Central memory CD8-positive, alpha-beta T cell (primary cell): ENCODE measurements at places on chromosomes 6 and 20.
A peak's percentile ranks its signal among the peaks of the same experiment; 100 is the strongest.

- H3K4me1 ChIP-seq = peaks cover 43% of the 10 kb centered on the region
- peak overlapping the region; percentile 95 for H3K4me3 ChIP-seq
- no peak for DNase-seq
- H3K27me3 ChIP-seq = no peaks in the 10 kb centered on the region
- H3K36me3 ChIP-seq = peaks cover 38% of the 10 kb centered on the region
Measured at GRCh38 chr6:159727717-159728445, 575 bp downstream of the WTAP start.

DNA sequence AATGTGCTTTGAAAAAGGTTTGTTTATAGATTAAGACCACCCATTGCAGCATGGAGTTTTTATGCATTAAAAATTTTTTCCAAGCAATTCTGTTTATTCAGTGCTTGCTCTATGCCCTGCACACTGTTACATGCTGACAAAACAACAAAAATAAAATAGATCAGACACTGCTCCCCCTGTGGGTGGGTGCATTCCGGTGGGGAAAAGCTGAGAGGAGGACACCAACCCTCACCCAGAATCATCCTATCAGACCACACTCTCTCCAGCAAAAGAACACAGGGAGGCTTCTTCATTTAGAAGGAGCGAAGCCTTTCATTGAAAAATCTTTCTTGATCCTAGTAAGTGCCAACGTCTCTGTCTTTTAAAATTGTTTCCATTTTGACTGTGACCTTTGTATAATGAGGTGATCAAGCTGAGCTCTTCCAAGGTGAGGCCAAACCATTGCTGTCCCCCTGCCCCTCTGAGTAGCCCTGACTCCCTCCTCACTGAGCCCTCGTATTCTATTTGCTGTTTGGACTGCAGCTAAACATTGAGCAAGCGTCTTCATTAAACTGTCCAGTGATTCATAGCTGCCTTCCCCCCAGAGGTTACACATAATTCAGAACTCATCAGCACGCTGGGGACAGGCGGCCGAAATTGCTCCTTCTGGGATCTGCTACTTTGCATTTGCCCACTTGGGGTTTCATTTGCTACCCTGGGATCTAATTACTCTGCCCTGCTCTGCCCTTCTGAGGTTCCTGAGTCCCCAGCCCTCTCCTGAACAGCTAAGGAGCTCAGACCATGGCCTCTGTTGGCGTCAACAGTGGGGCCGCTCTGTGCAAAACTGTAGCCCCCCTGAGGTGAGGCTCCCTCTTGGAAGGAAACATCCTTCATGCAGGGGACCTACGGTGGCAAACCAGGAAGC lies 102.4 kb downstream of the F13A1 start:
- H3K27me3 ChIP-seq = peaks cover 13% of the 10 kb centered on the region
- H3K4me3 ChIP-seq = no peak overlapping the region
- H3K36me3 ChIP-seq = peaks cover 3% of the 10 kb centered on the region
- H3K27ac ChIP-seq = no peak overlapping the region
- H3K4me1 ChIP-seq = no peaks in the 10 kb centered on the region
- no peak for DNase-seq

DNA sequence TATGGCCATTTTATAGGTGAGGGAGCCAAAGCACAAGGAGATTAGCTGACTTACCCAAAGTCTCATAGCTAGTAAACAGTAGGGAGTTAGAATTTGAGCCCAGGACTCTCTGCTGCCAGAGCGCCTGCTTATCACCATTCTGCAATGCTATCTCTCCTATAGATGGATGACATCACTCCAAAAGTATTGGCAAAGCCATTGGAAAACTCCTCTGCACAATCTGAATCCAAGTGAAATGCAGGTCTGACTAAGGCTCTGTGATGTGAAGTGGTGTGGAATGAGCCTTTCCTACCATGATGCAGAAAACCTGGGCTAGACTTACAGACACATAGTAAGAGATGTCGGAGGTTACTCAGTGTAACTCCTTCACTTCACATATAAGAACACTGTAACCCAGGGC lies 106.3 kb downstream of the GRM1 start:
- H3K4me1 ChIP-seq = no peaks in the 10 kb centered on the region
- H3K27me3 ChIP-seq = no peaks in the 10 kb centered on the region

DNA sequence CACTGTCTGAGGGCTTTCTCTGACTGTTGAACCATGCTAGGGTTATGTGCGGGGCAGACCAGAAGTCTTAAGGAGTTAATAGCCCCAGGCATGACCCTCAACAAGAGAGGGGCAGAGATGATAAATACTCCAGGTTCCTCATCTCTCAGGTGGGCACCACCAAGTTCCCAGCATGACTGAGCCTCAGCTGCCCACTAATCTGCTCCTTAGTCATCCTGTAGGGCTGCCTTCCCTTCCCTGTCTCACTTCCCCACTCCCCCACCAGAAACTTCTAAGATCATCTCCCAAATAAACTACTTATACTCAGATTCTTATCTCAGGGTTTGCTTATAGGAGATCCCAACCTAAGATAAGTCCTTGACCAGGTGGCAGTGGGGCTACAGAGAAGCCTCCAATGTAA lies 137.2 kb upstream of the PRND start:
- H3K27me3 ChIP-seq = peaks cover 41% of the 10 kb centered on the region
- no peak for DNase-seq
- no peak overlapping the region for H3K4me3 ChIP-seq

GRCh38 chr20:39829256-39829655 lies 859.8 kb downstream of the MAFB start:
- H3K4me3 ChIP-seq = no peak overlapping the region
- no peak overlapping the region for H3K27ac ChIP-seq

GRCh38 chr20:12256806-12257205 lies 339.1 kb downstream of the BTBD3 start:
- H3K36me3 ChIP-seq = no peaks in the 10 kb centered on the region
- H3K27ac ChIP-seq = no peak overlapping the region
- no peaks in the 10 kb centered on the region for H3K4me1 ChIP-seq
- H3K4me3 ChIP-seq = no peak overlapping the region
- DNase-seq = no peak

GRCh38 chr6:119552021-119552420 lies 202.5 kb upstream of the MAN1A1 start:
- no peaks in the 10 kb centered on the region for H3K4me1 ChIP-seq
- DNase-seq = no peak
- no peaks in the 10 kb centered on the region for H3K36me3 ChIP-seq
- H3K4me3 ChIP-seq = no peak overlapping the region

DNA sequence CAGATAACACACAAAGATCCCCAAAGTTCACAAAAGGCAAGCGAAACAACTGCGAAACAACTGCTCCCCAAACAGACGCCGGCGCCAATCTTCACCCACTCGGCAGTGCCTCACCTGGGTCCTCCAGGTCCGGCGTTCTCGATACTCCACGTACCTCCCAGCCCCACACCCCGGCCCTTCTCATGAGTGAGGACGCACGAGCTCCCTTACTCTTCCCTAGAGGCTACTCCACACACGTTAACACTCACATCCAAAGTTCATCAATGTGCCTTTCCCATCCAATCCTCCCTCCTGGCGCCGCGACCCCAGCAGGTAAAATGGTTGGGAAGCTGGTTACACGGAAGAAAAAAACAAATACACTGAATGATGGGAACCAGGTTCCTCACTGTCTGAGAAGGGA lies 77.0 kb downstream of the TAF4 start:
- peak overlapping the region; percentile 57 for H3K27ac ChIP-seq
- H3K4me1 ChIP-seq = peaks cover 25% of the 10 kb centered on the region
- H3K27me3 ChIP-seq = no peaks in the 10 kb centered on the region

- H3K27me3 ChIP-seq = no peaks in the 10 kb centered on the region
- H3K4me1 ChIP-seq = no peaks in the 10 kb centered on the region
- DNase-seq = no peak
- no peak overlapping the region for H3K27ac ChIP-seq
- H3K36me3 ChIP-seq = peaks cover 4% of the 10 kb centered on the region
Measured at GRCh38 chr6:163014736-163015135, 287.0 kb downstream of the PACRG start.

GRCh38 chr20:39878320-39878719 lies 810.7 kb downstream of the MAFB start:
- H3K27me3 ChIP-seq = no peaks in the 10 kb centered on the region
- H3K4me1 ChIP-seq = no peaks in the 10 kb centered on the region
- H3K36me3 ChIP-seq = no peaks in the 10 kb centered on the region
- no peak overlapping the region for H3K27ac ChIP-seq

DNA sequence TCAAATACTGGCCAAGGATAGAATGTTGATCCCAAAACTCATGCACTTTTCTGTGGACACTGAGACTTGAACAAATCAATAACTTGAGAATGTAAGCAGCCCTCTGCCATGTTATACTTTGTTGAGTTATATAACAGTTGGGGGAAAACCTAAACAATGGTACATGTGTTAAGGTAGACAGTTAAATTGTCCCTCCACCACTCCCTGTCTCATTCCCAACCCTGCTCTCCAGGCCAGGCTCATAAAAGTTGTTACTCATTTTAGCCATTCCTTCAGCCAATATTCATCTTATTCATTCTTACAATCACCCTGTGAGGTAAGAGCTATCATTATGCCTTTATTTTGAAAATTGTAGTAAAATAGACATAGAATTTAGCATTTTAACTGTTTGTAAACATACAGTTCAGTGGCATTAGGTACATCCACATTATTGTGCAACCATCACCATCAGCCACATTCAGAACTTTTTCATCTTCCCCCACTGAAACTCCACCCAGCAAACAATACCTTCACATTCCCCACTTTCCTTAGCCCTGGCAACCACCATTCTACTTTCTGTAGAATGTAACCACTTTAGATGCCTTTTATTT lies 38.2 kb upstream of the IER3 start:
- peaks cover 11% of the 10 kb centered on the region for H3K4me1 ChIP-seq
- H3K27me3 ChIP-seq = no peaks in the 10 kb centered on the region
- H3K4me3 ChIP-seq = no peak overlapping the region
- H3K27ac ChIP-seq = peak overlapping the region; percentile 17
- DNase-seq = no peak
- H3K36me3 ChIP-seq = no peaks in the 10 kb centered on the region

DNA sequence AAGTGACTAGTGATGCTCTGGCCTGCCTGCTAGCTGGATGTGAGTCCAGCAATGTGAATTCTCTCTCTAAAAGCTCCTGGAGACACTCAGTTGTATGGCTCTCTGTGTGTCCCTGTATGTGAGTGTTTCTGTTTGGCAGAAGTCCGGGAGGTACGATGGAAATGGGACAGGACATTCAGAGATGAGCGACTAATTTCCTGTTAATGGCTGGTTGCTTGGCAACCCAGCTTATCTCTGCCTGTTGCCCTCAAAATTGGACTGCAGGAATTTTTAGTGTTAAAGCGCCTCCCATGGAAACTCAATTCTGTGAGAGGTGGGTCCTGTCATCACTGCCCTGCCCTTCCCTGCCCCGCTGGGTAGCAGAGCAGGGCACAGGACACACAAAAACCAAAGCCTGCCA lies 136.8 kb upstream of the LRFN2 start:
- peaks cover 11% of the 10 kb centered on the region for H3K4me1 ChIP-seq
- H3K27ac ChIP-seq = no peak overlapping the region
- no peak for DNase-seq
- H3K27me3 ChIP-seq = no peaks in the 10 kb centered on the region

- no peak overlapping the region for H3K27ac ChIP-seq
- H3K27me3 ChIP-seq = peaks cover 9% of the 10 kb centered on the region
- H3K4me3 ChIP-seq = no peak overlapping the region
Measured at GRCh38 chr6:170448317-170448716, 104.8 kb downstream of the PSMB1 start.

DNA sequence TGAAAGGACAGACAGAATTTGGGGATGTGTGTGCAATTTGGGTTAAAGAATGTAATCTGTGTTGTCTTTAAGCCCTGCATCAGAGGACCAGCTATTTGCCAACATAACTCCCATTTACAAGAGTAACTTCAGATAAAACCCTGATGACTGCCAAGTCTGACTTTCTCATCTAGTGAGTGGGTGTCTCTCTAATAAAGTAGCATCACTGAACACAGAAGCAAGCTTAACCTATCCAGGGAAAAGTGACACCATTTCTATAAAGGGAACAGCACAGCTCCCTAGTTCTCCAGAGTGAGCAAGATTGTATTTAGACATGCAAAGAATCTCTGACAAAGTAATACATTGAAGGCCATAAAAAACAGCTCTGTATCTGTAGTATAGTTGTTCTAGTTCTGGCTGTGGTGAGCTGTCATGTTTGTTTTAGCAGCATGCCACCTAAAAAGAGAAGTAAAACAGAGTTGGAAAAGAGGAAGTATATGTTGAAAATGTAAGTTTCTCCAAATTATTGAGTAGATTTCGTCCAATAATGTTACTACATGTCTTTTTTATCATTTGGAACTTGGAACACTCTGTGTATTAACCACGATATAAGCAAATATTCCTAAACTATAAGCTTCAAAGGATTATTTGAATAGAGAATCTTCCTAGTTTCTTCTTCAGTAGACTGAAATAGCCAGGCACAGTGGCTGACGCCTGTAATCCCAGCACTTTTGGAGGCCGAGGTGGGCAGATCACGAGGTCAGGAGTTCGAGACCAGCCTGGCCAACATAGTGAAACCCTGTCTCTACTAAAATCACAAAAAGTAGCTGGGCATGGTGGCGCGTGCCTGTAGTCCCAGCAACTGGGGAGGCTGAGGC lies 8.8 kb upstream of the PIM1 start:
- H3K4me1 ChIP-seq = peaks cover 5% of the 10 kb centered on the region
- H3K36me3 ChIP-seq = no peaks in the 10 kb centered on the region
- H3K27me3 ChIP-seq = no peaks in the 10 kb centered on the region
- H3K4me3 ChIP-seq = no peak overlapping the region

DNA sequence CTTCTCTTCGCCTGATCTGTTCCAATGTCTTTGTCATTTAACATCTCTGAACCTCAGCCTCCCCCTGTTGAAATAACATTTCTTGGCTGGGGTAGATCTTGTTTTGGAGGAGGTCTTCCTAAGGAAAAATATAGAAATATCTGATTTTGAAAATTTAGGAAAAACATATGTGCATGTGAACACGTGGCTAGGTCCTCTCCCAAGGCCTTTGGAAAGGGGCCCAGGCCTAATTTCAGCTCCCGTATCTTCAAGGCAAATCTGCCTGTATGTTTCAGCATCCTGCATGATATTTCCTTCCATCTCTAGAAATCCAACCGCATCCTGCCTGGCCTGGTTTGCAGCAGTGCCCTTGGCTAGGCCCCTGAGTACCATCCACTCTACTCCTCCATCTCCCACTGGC lies 261.2 kb downstream of the PHACTR1 start:
- no peak overlapping the region for H3K27ac ChIP-seq
- H3K36me3 ChIP-seq = no peaks in the 10 kb centered on the region
- peaks cover 34% of the 10 kb centered on the region for H3K27me3 ChIP-seq
- H3K4me1 ChIP-seq = no peaks in the 10 kb centered on the region
- DNase-seq = no peak
- no peak overlapping the region for H3K4me3 ChIP-seq

GRCh38 chr20:59148701-59149493 lies 14.7 kb upstream of the ZNF831 start:
- no peaks in the 10 kb centered on the region for H3K27me3 ChIP-seq
- DNase-seq = no peak
- peaks cover 27% of the 10 kb centered on the region for H3K36me3 ChIP-seq
- H3K4me3 ChIP-seq = no peak overlapping the region

GRCh38 chr20:25643716-25644115 lies 19.9 kb upstream of the NANP start:
- H3K4me3 ChIP-seq = no peak overlapping the region
- peaks cover 13% of the 10 kb centered on the region for H3K4me1 ChIP-seq
- H3K27me3 ChIP-seq = no peaks in the 10 kb centered on the region
- no peak overlapping the region for H3K27ac ChIP-seq
- DNase-seq = no peak
